Activated T-helper 1 cell treated with Interleukin-2 at 50 U/mL for 16 hours (primary cell): ENCODE measurements at places on chromosomes 5 and 9.

DNA sequence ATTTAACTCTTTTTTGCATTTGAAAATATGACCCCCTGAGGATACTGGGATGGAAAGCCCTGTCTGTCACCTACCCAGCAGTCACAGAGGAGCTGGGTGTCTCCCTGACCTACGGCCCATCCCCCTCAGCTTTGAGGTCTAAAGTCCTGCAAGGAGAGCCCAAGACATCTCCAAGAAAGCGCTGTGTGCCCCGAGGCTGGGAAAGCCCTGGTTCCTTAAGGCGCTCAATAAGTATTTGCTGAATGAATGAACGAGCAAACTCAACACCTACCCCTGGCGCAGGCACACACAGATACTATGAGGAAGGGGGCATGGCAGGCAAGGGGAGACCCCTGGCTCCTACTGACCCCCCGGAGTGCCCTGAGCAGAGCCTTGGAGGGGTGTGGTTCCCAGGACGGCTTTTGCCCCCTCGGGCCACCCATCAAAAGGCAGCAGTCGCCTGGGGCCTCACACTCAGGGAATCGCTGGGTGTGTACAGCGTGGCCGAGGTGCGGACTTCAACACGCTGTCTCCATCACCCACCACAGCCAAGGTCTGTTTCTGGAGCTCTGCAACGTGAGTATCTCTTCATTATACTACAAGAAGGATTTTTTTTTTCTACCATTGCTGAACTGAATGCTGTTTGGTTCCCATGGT lies 211.6 kb downstream of the ERCC6L2 start:
- DNase-seq: no peak

- no peak for DNase-seq
Observed at GRCh38 chr9:81619353-81620001, 69.9 kb downstream of the TLE1 start.

DNA sequence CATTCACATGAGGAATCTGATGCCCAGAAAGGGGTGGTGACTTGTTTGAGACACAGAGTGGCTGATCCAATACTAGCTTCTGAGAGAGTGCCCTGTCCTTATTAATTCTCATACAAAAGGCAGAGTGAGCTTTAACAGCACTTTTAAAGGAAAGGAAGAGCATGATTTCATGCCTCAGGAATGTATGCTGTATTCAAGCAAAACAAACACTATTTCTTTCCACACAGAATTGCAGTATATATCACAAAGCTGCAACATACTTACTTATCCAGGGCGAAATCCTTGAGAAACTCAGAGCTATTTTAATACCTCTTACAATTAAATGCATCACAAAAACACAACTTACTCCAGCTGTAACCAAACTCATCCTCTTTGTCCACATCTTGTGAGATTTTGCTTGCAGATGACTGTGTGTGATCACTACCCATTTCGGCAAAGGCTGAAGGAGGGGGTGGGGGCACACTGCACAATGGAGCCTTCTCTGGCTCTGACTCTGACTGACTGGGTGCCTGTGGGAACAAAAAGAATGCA lies 139.8 kb downstream of the MPDZ start:
- DNase-seq: no peak

- no peak for DNase-seq
Observed at GRCh38 chr5:67651180-67651579, 454.6 kb upstream of the CD180 start.

- no peak for DNase-seq
Observed at GRCh38 chr9:28938981-28939380, 1365.7 kb upstream of the C9orf72 start.

GRCh38 chr5:83096660-83097339 lies 19.5 kb downstream of the XRCC4 start:
- DNase-seq: no peak

- no peak for DNase-seq
Observed at GRCh38 chr9:128823903-128824406, 5.6 kb downstream of the SPOUT1 start.

GRCh38 chr9:128202648-128203023 lies 543 bp upstream of the DNM1 start:
- no peak for DNase-seq

- DNase-seq: no peak
Observed at GRCh38 chr5:14306329-14306815, 163.2 kb downstream of the TRIO start.

GRCh38 chr5:399296-400281 lies 43.4 kb upstream of the EXOC3 start:
- no peak for DNase-seq
